Central memory CD8-positive, alpha-beta T cell (primary cell): ENCODE measurements at places on chromosomes 5 and 9.
A peak's percentile ranks its signal among the peaks of the same experiment; 100 is the strongest.

- H3K27ac ChIP-seq, result peak overlapping the region; percentile 41
- H3K36me3 ChIP-seq, result peaks cover 3% of the 10 kb centered on the region
- no peaks in the 10 kb centered on the region for H3K27me3 ChIP-seq
- no peak for DNase-seq
- peaks cover 17% of the 10 kb centered on the region for H3K4me1 ChIP-seq
These were observed 44.3 kb downstream of the SLC28A3 start for GRCh38 chr9:84296146-84296843.

DNA sequence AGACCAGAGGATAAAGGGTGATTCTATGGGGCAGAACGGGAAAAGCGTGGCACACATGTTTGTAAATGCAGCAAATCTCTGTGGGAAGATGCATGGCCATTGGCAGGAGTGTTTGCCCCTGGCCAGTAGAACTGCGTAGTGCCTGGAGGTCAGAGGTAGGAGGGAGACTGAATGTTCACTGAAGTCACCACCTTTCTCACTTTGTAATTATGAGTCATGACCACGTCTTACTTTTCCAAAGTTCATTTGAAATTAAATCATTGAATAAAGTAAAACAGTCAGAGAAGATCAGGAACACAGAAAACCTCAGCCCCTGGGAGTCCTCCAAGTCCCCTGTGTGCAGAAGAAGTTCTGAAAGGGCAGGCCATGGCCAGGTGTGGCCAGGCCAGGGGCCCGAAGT is 4.6 kb downstream of the PTGES start:
- H3K36me3 ChIP-seq, result peaks cover 2% of the 10 kb centered on the region
- no peak for DNase-seq
- H3K4me1 ChIP-seq, result peaks cover 8% of the 10 kb centered on the region
- peaks cover 17% of the 10 kb centered on the region for H3K27me3 ChIP-seq
- H3K4me3 ChIP-seq, result no peak overlapping the region

- H3K4me1 ChIP-seq, result peaks cover 17% of the 10 kb centered on the region
- H3K27me3 ChIP-seq, result peaks cover 81% of the 10 kb centered on the region
- peak; percentile 44 for DNase-seq
- H3K27ac ChIP-seq, result no peak overlapping the region
- H3K4me3 ChIP-seq, result no peak overlapping the region
These were observed 136.3 kb downstream of the FOXD1 start for GRCh38 chr5:73312146-73312871.

DNA sequence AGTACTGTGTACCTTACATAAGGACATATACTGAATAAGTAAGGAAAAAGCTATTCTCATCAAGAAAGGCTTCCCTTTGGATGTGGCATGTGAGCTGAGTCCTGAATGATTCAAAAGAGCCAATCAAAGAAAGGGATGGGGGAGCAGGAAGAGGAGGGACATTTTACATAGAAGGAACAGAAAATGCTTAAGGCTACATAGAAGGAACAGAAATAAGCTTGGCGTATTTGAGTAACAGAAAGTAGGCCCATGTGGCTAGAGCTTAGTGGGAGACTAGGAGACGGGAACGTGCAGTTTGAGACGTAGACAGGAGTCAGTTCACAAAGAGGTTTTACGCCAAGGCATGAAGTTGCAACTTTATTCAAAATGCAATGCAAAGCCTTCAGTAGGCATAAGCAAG is 126.3 kb downstream of the CEMIP2 start:
- H3K36me3 ChIP-seq, result peaks cover 3% of the 10 kb centered on the region
- no peaks in the 10 kb centered on the region for H3K27me3 ChIP-seq
- no peak for DNase-seq
- H3K27ac ChIP-seq, result no peak overlapping the region

DNA sequence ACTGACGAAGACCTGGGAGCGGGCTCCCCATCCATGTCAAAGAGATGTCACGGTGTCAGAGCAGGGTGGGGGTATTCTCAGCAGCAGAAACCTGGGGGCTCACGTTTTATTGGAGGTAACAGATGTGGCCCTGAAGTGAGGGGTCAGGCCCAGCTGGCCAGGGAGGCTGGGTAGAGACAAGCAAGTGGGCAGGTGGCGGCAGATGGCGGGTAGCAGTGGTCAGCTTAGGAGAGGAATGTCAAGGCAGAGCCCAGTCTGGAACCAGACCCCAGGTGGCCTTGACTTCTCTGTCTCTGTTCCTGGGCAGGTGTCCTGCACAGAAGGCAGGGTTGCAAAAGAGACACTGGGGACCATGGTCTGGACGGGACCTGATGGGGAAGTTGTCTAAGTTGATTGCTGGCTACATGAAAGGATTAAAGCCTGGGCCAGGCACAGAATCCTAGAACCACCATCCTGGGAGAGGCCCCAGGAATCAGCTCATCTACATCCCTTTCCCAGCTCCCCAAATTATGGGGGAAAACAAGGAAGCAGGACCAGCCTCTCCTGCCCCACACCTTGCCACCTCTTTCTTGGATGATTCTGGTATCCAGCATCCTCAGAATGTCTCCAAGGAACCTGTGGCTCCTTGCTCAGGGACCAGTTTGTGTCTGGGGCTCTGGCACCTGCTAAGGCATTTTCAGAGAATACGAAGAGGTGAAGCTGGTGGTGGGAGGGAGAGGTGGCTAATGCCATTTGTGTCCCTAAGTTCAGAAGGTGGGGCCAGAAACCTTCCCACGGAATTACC is 72.5 kb downstream of the AMBP start:
- peaks cover 14% of the 10 kb centered on the region for H3K27me3 ChIP-seq
- no peaks in the 10 kb centered on the region for H3K4me1 ChIP-seq
- no peaks in the 10 kb centered on the region for H3K36me3 ChIP-seq
- peak; percentile 8 for DNase-seq
